ENCODE measurements at places on chromosomes 2 and 18. TPM values are rescaled to one million over a fixed set of nuclear protein-coding genes. Genes with fewer than 3 reads are reported as not detected.

- no peaks in the 10 kb centered on the region for H3K36me3 ChIP-seq
- H3K4me1 ChIP-seq, result no peaks in the 10 kb centered on the region
- H3K27me3 ChIP-seq, result no peaks in the 10 kb centered on the region
- DNase-seq, result no peak
- no peak overlapping the region for H3K27ac ChIP-seq
Measured at GRCh38 chr2:148565272-148565894, 79.2 kb upstream of the EPC2 start.

CRIM1 gene
- 105 TPM for total RNA-seq

TEKT4 gene
- total RNA-seq, result 3.4 TPM

- peaks cover 7% of the 10 kb centered on the region for H3K27me3 ChIP-seq
- no peak for DNase-seq
- no peaks in the 10 kb centered on the region for H3K36me3 ChIP-seq
- no peaks in the 10 kb centered on the region for H3K4me1 ChIP-seq
- no peak overlapping the region for H3K4me3 ChIP-seq
Measured at GRCh38 chr2:219408631-219409030, 9.5 kb upstream of the DES start.

- H3K4me3 ChIP-seq, result no peak overlapping the region
- peaks cover 15% of the 10 kb centered on the region for H3K4me1 ChIP-seq
- H3K36me3 ChIP-seq, result no peaks in the 10 kb centered on the region
- no peaks in the 10 kb centered on the region for H3K27me3 ChIP-seq
- peak; percentile 28 for DNase-seq
- H3K27ac ChIP-seq, result no peak overlapping the region
Measured at GRCh38 chr2:148720501-148721001, 76.0 kb downstream of the EPC2 start.
